Stimulated activated CD8-positive, alpha-beta memory T cell treated with anti-CD3 and anti-CD28 coated beads, Interleukin-15, amount 100 ng/mL, for 48 hours (primary cell): ENCODE measurements at places on chromosomes 2 and 18.

GRCh38 chr2:37570773-37571586, 100.5 kb downstream of the CDC42EP3 start:
- peak; percentile 74 for DNase-seq

GRCh38 chr2:6846967-6847681, 18.6 kb downstream of the CMPK2 start:
- DNase-seq, result no peak

DNA sequence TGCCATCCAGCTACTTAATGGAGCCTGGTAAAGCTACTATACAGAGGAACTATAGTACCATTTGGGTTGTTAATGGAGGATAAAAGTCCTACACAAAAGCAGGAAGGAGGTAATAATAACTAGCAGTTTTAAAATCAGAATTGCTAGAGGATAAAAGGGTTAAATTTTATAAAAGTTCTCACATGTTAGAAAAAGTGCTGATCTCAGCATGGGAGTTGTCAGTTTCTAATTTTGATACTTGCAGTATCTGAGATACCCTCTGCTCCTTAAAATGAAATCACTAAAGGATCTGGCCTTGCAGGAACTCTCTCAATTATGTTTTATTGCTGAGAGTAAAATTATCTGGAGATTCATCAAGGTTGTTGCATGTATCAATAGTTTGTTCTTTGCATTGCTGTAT, 272.2 kb upstream of the GYPC start:
- DNase-seq, result no peak

DNA sequence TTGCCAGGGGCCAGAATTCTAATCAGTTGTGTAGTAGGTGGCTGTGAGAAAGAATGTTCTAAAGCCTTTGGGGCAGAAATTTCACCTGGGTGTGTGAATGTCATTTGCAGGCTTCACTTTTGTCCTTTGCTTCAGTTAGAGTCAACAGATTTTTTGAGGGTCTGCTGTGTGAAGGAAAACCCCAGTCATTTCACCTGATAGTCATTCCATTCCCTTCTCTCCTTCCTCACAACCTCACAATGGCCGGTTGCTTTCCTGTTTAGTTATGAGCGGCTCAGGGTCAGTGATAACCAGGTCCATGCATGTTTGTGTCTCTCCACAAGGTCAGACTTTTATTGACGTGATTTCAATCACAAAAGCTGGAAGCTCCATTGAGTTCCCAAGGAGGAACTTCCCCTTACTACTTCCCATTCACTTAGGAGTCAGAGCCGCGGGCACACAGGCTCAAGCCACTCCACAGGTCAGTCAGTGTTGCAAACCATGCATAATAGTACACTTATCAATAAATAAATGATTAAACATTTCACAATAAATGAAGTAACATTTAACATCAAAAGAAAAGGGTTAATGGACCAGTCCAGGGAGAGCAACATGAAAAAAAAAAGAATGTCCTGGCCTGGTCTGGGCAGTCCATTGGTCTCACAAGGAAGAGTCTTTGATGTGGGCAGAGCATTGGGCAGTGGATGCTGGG, 74.3 kb downstream of the NPAS2 start:
- DNase-seq, result no peak

GRCh38 chr18:9683418-9684396, 24.4 kb upstream of the RAB31 start:
- DNase-seq, result no peak

DNA sequence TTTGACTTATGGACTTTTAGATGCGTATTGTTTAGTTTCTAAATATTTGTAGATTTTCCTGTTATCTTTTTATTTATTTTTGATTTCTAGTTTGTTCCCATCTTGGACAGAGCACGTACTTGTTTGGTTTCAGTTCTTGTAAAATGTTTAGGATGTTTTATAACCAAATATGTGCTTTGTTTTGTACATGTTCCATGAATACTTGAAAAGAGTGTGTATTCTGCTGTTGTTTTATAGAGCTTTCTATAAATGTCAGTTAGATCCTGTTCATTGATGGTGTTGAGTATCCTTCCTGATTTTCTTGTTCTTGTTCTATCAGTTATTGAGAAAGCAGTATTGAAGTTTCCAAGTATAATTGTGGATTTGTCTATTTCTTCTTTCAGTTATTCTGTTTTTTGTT, 21.1 kb downstream of the VWA3B start:
- DNase-seq, result no peak

DNA sequence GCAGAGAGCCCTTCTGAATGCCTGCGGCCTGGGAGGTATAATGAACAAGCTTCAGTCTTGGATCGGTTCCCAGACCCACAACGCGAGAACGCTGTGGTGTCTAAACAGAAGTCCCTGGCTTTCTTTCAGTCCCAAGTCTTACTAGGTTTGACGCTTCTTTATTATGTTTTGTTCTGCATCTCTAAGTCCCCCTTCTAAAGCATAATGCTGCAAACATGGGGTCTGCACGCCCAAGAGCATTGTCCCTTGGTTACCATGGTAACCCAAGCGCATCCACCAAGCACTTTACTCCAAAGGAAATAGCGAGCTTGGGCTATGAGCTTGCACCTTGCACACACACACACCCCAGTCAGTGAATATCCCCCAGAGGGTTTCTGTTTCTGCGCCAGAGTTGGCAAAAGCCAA, 193.7 kb downstream of the INO80D start:
- DNase-seq, result no peak

DNA sequence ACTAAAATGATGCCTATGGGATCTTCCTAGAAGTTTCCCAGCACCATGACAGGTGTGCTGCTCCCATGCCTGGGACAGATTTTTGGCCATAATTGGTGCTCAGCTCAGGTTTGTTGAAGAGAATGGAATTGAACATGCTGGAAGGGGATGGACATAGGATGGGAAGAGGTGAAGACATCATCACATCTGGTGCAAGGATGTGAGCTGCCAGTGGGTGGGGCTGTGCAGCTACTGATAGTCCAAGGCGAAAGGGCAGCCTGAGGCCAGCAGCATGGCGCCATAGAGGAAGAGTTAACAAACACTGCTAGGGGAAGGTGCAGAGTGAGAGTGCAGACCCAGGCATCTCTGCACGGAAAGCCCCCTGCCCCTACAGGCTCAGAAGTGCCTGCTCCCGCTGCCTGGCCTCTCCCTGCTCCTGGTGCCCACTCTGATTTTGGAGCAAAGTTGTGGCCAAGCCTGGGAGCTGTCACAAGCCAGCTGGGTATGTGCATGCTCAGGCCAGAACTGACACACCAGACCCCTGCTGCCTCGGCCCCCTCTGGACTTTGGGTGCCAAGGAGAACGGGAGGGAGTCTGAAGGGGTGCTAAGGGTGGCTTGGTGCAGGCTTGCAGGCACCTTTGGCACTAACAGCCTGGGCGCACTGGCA, 178.6 kb downstream of the ZBTB7C start:
- DNase-seq, result no peak

DNA sequence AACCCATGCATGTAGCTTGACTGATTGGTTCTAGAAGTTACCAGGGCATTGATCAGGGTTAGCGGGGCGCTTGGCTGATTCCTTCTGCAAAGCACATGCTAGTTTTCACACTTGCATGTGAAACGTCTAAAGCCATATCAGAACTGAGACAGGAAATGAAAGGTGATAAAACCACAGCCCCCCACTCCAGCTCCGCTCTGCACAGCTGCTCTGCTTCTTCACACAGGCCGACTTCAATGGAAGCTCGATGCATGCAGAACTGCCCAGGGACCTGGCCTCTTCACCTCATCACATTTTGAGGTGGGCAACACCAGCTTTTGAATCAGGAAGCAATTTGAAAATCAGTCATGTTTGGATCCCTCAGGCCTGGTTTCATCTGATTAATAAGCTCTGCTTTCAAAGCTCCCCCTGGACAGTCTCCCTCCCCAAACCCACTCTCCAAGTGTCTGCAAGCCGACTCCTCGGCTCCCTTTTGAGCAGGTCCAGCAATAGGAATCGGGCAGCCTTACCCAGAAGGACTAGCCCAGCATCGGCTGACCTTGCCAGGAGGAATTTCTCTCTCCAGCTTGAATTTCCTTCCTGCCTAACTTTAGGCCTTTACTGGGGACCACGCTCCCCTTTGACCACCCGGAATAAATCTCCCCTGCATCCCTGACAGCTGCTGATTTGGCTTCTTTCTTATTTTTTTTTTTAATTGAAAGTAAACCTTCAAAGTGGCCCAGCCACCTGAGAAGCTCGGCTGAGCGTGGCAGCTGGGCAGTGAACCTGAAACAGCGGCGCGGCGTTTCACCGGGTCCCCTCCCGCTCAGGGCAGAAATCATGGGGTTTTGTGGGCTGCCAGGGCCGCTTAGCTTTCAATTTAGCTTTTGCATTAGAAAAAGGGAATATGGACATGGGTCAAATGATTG, 31.7 kb downstream of the HRH4 start:
- peak; percentile 21 for DNase-seq

DNA sequence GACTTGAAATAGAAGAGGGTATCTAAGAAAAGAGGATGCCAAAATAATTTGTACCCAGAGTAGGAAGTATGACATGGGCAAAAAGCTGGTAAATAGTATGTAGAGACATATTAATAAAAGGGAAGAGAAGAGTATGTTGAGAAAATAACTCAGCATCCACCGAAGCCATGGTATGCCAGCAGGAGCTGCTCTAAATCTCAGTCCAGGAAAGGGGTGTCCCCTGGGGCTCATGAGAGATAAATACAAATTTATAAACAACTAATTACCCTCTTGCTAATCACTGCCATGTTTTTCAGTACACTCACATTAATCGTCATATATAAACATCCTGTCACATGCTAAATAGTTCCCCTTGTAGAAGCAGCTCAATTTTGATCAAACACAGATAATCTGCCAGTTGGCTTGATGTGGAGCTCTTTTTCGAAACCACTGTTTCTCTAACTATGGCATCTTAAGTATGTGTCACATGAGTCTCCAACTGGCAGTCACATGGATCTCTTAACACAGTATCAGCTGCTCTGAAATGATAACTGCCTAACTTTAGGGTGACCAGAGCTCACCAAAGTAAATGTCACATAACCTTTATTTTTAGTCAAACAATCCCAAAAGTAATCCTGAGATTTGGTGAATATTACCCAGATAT, 31.9 kb downstream of the EXOC6B start:
- DNase-seq, result no peak

DNA sequence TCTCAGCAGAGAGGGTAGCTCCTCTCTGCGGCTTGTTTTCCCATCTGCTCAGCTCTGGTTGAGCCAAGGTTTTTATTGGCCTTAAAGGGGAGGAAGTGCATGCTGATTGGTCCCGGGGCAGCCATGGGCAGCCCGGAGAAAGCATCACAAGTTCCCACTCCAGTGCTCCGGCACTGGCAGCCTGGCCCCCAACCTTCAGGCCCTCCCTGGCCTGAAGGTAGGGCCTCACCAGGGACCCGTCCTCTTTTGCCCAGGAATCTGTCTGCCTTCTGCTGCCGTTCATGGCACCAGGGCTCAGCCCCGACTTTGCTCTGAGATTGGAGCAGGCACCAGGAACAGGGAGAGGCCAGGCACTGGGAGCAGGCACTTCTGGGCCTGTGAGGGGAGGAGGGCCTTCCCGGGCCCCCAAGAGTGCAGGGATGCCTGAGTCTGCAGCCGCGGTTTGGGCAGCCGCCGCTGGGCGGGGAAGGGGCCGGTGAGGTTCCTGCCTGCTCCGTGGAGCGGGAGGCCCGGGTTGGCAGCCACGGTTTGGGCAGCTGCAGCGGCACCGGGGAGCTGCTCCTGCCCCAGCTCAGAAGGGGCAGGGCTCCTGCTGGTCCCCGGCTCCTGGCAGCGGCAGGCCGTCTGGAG, 17.5 kb upstream of the ILKAP start:
- no peak for DNase-seq

- DNase-seq, result no peak
Measured at GRCh38 chr18:5998907-5999306, 103.6 kb upstream of the TMEM200C start.

GRCh38 chr2:119222213-119222612, 1.4 kb upstream of the STEAP3 start:
- no peak for DNase-seq

- no peak for DNase-seq
Measured at GRCh38 chr2:150606380-150607060, 119.1 kb upstream of the RND3 start.

GRCh38 chr2:68762665-68763064, 28.1 kb downstream of the ARHGAP25 start:
- DNase-seq, result no peak
